ENCODE measurements at places on chromosomes 12 and 14.

DNA sequence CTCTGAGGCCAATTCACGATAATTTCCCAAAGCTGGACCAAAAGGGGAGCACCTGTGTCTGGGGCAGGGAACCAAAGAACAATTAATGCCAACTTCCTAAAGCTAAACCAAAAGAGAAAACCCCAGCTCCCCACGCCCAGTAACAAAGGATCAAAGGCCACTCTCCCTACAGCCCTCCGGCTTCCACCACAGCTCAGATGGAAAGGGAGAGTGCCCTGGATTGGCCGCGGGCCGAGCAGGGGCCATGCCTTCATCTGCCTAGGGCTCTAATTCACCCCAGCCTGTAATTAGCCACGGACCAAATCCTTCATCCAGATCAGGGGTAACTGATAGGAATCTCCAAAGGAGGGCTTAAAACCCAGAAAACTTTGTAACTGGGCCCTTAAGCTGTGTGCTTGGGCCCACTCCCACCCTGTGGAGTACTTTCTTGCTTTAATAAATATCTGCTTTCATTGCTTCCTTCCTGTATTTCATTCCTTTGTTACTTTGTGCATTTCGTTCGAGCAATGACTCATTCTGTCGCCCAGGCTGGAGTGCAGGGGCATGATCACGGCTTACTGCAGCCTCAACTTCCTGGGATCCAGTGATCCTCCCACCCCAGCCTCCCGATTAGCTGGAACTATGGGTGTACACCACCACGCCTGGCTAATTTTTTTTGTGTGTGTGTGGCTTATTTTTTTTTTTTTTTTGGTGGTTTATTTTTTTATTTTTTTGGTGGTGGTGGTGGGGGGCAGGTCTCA, 65.5 kb upstream of the PPP4R3A start:
- DNase-seq: no peak

- no peak for DNase-seq
Observed at GRCh38 chr12:132161036-132161781, 17.0 kb downstream of the NOC4L start.

DNA sequence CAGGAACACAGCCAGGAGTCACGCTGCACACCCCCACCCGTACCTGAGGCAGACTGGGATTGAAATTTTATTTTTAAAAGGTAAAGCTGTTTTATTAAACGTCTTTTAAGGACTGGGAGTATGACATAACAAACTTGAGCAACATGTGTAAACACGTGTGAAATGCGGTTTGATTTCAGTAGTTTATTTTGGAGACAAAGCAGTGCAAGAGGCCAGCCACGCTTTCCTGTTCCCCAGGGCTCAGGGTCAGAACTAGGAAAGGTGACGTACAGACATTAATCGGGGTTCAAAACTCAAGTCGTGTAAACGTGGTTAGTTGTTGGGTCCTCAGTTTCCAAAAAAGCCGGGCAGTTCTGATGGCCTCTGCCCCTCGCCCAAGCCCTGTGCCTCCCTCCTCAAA, 16.7 kb downstream of the CHGA start:
- no peak for DNase-seq

DNA sequence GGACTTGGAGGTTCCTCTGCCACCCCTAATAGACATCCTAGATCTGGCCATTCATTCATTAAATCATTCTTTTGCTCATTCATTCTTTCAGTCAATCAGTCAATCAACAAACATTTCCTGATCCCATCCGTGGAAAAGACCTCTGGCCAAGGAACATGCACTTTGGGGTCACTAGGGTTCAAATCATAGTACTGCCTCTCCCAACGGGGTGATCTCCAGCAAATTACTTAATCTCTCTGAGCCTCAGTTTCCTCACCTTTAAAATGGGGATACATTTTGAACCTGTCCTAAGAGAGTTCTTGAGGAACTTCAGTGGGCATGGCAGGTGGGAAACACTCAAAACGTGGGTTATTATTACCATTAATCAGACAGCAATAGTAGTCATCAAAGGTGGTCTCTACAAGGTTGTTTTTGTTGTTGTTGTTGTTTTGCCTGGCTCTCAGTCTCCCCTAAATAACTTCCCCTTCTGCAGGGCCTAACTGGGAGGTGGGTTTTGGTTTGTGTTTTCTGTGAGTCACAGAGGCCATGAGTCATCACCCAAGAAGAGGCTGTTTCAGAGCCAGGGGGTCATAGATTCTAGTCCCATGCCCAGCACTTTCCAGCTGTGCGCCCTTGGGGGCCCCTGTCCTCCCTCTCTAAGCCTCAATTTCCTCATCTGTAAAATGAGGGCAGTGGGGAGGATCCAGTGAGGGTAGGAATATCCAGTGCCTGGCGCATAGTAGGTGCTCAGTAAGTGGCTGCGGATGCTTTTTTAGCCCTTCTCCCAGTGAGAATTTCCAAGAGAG, 16.9 kb upstream of the FAM222A start:
- DNase-seq: no peak

- no peak for DNase-seq
Observed at GRCh38 chr14:22977684-22978486, 4.5 kb downstream of the AJUBA start.

DNA sequence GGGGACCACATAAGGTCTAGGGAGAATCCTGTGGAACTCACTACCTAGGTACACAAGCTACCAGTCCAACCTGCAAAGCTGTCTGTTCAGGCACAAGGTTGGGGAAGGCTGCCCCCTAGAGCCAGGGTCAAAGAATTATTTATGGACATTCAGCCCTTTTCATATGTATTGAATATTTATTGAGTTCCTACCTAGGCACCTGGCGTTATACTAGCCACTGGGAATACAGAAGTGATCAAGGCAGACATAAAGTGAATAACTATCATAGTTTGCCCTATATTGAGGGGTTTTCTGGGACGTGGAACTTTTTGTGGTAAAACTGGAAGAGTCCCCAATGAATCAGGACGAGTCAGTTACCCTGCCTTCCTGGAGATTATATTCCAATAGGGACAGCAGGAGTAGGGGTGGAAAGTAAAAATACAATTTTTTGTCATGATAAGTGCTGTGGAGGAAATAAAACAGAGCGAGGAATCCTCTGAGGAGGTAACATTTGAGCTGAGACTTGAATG, 5.8 kb upstream of the SLC48A1 start:
- no peak for DNase-seq

GRCh38 chr14:90402016-90402415, 5.2 kb downstream of the CALM1 start:
- DNase-seq: no peak

DNA sequence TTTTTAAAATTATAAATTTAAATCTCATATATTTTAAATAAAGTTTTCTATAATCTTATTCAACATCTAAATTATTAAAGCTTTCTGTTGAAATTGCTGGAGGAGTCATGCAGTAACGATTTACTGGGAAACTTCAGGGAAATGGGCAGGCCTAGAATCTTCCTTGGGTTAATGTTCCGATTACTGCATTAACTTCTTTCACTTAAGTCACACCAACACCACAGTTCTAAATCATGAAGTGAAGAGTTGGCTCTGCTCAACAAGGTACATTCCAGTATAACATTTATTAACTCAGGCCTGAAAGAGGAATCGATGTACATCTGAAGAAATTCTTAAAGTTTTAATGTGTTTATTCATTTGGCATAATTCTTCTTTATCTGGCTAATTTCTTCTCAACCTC, 244.3 kb downstream of the CCER1 start:
- no peak for DNase-seq

GRCh38 chr12:125954362-125954761, 889.1 kb downstream of the AACS start:
- DNase-seq: no peak

- no peak for DNase-seq
Observed at GRCh38 chr14:68734231-68734732, 58.6 kb downstream of the ZFP36L1 start.

- DNase-seq: no peak
Observed at GRCh38 chr12:10030446-10030845, at the start of gene CLEC9A. Gene CLEC9A (plus strand): TSS chr12:10030682. CDS start chr12:10052688, 22,006 bp downstream.

- no peak for DNase-seq
Observed at GRCh38 chr12:94726236-94726835, 76.0 kb upstream of the TMCC3 start.

- no peak for DNase-seq
Observed at GRCh38 chr12:94561943-94562411, 88.4 kb downstream of the TMCC3 start.

DNA sequence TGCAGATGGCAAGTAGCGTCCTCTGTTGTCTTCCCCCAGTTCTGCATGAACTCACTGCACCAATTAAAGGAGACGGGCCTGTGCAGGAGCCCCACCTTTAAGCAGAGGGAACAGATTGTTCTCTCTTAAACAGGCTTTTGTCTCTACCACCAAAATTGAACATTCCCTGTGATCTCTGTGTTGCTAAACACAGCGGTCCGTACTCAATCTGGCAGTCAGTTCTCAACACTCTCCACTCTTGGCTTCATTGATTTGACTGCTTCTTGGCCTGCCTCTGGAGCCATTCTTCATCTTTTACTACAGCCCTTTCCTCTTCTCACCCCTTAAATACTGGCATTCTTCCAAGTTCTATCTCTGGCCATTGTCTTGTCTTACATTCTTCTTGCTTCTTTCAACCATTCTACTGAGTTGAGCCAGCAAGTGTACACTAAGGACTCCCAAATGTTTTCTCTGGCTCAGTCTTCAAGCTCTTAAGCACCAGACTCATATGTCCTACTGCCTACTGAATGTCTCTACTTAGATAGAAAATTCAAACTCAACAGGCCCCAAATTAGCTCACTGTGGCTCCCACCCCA, 8.0 kb upstream of the NT5DC3 start:
- no peak for DNase-seq

DNA sequence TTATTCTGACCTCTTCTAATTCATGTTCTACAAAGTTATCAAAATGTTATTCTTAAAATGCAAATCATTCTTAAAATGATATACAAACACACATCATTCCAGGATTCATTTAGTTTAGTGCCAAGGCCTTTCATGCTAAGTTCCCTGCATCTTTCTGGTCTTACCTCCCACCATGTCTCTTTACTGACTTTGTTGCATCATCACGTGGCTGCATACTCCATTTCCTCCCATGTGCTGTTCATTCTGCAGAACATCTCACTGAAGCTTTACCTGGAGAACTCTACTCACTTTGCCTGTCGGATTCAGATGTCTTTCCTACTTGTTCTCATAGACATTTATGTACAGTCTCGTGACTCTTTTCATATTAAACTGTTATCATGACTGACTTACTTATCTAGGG, 278.1 kb downstream of the RAD51B start:
- no peak for DNase-seq

GRCh38 chr12:64918801-64919200, 94.4 kb downstream of the TBC1D30 start:
- no peak for DNase-seq

DNA sequence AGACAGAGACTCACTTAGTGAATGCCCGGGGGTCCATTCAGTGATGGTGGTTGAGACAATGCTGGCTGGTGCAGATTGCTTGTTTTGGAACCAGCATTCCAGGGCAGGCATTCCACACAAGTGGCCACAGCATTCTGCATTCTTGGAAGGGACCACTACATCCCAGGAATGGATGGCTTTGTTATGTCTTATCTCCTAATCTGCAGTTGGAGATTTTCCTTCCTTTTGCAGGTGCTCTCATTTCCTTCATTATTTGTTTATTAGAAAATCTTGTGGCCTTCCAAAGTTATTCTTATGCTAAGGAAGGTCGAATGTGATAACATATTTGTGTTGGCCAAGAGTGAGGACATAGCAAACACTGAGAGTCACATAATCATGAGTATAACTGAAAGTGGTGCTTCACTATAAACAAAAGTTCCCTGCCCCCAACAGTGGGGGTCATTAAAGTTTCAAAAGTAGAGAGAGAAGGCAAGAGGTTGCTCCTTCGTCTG, 66.0 kb downstream of the BMP4 start:
- no peak for DNase-seq

DNA sequence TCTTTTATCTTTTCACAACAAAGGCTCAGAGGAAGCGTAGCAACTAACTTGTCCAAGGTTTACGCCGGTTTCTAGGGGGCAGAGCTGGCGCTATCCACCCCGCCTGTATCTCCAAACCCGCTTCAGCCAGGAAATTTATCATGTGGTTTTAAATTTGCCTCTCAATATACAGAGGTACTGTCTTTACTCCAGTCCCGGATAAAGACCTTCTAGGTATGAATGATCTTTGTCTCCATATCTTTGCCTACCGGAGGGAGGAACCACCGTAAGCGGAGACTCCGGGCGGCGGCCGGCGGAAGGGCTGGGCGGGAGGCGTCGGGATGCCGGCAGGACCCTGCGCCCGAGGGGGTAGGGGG, 693 bp upstream of the RIMKLB start:
- DNase-seq: no peak

DNA sequence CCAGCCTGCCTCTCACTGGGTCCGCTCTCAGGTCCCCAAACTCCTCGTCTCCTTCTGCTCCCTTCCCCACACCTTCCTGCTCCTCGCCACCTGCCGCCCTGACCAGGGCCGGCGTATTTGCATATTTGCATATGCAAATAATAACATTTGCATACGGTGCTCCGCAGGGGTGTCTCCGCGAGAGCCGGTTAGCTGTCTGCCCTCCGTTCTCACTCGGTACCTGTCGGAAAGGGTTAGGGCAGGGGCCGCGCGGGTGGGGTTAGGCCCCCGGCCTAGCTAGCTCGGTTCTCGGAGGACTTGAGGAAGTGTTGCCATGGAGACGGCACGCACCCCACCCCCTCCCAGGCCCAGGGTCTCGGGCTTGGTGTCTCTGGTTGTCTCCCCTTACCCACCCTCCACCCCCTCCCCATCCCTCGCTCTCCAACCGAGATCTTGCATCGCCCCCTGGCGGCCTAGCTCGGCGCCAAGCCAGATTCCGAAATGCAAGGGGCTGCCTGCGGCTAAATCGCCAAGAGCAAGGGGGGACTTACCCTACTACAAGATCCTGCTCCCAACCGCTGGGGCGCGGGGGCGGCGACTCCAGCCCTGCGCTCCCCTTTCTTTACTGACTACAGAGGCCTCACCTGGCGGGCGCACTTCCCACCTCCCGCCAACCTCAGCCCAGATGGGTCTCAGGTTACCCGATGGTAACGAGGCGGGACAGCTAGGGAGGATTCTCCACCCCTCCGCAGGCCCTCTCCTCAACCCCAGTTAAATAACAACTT, 8.1 kb downstream of the STAC3 start:
- DNase-seq: peak; percentile 71

DNA sequence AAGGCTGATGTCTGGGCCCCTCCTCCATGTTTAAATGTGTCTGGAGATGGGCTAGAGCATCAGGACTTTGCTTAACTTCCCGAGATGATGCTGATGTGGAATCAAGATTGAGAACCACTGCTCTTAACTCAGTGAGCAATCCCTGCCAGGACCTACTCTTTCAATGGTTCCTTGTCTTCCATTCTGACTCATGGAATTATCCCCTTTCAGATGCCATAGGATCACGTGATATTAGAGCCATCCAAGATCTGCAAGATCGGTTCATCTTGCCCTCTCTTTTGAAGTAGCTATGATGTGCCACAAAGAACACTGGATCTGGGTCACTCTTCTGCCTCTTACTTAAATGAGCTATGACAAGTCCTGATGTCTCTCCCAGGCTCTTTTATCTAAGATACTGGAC, 96.8 kb downstream of the EXOC5 start:
- no peak for DNase-seq

- no peak for DNase-seq
Observed at GRCh38 chr14:82394916-82395315, 861.3 kb upstream of the SEL1L start.

- DNase-seq: no peak
Observed at GRCh38 chr12:87217491-87217890, 811.7 kb downstream of the C12orf50 start.

GRCh38 chr12:29164477-29165393, 15.7 kb downstream of the FAR2 start:
- no peak for DNase-seq
